G401 (cell line): ENCODE measurements at places on chromosomes 6 and 20.
A peak's percentile ranks its signal among the peaks of the same experiment; 100 is the strongest.

GRCh38 chr20:4664691-4665360 lies 56.9 kb upstream of the PRND start:
- no peak for DNase-seq

DNA sequence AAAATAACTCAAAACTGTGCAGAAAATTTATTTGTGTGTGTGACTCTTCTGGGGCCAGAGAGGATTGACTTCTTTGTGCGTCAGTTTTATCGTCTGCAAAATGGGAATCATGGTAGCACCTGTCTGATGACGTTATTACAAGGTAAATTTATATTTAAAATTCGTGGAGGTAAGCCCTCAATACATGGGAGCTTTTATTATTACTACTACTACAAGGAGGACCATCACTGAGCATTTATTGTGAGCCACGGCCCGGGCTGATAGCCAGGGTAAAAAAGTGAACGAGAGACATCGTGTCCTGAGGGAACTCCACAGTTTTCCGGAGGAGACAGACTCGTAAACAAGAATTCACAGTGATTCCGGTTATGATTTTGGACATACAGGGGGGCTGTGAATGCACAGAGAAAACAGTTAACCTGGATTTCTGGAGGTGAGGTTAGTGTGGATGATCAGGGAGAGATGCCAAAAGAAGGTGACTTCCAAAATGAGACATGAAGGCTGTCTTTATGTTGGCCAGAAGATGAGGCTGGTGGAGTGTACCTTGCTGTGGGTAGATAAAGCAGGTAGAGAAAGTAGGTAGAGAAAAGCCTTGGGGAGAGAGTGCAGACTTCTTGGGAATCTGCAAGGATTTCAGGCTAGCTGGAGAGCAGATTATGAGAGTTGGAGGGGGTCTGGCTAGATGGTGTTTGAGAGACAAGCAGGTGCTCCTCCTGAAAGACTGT lies 10.6 kb upstream of the SERINC3 start:
- peak; percentile 44 for DNase-seq

DNA sequence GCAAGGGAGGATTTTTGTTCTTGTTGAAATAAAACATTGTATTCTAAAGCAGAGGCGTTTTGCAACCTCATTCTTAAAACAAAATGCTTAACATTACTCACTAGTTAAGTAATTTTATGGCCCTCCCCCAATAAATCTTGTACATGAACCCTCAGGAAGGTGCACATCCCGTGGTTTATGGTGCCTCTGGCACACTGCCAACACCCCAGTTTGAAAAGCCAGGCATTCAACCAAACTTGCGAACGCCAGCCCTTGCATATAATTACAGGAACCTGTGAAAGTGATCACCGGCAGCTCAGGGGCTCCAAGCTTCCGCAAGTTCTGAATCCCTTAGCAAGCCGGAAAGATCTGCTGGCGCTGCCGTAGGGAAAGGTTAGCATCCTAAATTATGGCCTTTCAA lies 1109.0 kb upstream of the FLRT3 start:
- DNase-seq = no peak

GRCh38 chr6:3233321-3233720 lies 5.9 kb upstream of the TUBB2B start:
- peak; percentile 61 for DNase-seq

GRCh38 chr20:47213966-47214365 lies 142.5 kb downstream of the ZMYND8 start:
- DNase-seq = no peak

DNA sequence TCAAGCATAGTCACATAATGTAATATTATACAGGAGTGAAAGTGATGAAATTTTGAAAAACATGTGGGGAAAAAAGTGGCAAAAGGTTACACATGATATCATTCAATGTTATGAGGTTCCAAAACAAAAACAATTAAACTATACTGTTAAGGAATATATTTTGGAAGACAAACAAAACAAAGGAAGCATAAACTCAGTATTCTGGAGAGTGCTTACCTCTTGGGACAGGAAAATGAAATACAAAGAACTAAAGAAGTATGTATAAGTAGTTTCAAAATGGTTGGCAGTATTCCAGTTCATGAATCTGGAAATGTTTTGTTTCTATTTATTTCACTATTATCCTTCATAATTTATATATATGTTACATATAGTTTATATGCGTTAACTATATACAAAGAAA lies 213.5 kb downstream of the MOXD1 start:
- DNase-seq = no peak

DNA sequence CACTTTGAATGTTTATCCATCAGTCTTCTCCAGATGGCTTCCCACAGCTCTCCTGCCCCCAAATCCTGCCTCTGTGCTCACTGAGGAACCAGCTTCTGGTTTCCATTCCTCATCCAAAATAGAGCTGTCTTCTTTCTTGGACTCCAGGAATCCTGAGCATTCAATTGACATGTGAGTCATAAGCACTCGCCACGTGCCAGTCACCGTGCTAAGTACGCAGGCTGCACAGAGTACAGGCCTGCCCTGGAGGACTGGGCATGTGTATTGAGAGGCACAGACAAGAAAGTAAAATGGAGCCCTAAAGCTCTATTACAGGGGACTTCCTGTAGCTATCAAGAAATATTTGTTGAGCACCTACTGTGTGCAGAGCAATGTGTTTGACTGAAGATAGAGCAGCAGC lies 39.7 kb upstream of the LRFN2 start:
- no peak for DNase-seq

GRCh38 chr6:40504274-40504673 lies 82.9 kb downstream of the LRFN2 start:
- DNase-seq = no peak

DNA sequence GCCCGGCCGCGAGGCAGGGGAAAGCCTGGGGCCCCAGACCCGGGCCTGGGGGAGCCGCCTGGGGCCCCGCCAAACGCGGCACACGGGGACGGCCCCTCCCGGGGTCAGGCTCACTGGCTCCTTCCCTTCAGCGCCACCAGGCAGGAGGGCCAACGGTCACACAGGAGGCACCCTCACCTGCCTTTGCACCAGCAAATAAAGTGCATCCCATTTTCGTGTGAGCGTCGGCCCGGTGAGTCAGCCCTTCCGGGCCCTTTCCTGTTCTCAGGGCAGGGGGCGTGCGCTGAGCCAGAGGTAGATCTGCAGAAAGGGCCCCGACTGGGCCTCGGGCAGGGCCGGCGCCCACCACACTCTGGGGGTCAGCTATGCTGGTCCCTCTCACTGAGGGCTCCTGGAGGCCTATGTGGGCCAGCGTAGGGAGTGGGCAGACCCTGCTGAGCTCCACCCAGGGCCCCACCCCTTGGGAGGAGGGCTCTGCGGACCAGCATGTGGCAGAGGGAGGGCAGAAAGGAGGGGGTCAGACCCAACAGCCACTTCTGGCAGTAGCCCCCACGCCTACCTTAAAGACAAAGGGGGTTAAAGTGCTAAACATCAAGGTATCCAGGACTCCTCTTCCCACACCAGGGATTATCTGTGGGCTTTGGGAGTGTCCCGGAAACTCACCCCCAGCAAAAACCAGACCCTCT lies 931 bp upstream of the UCKL1 start:
- DNase-seq = no peak

DNA sequence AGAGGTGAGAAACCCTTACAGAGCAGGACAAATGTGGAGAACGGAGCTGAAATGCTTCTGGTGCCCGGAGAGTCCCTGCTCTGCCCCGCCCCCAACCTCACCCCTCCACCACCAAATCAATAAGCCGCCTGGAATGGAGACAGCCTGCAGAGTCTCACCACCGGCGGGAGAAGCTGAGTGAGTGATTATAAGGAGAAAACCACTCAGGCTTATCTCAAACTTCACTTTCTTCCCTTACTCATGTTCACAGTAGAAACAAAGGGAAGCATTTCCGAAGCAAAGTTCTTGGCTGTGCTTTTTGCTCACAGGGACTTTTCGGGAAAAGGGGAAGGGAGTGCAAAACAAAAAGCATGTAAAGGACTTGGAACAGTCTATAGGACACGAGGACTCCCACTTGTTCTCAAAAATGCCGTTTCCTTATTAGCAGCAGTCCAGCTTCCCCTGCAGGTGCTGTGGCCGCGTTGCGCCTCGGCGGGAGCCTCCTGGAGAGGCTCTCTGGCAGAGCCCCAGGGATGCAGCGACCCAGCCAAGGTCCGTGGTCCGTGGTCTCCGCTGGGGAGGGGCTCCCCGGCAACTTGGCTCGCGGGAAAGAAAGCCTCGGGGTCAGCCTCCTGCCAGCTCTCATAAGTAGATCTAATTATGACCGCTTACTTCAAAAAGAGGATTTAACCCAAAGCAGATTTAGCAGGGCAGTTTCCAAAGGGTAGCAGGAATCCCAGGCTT lies 64.8 kb upstream of the TMEM30A start:
- no peak for DNase-seq

GRCh38 chr20:46767127-46767761 lies 57.8 kb downstream of the SLC2A10 start:
- peak; percentile 2 for DNase-seq

- no peak for DNase-seq
Observed at GRCh38 chr6:36018339-36018738, 6.1 kb downstream of the SLC26A8 start.

GRCh38 chr6:18343741-18344140 lies 43.4 kb upstream of the RNF144B start:
- no peak for DNase-seq

- no peak for DNase-seq
Observed at GRCh38 chr6:144379356-144379755, 94.2 kb downstream of the UTRN start.

DNA sequence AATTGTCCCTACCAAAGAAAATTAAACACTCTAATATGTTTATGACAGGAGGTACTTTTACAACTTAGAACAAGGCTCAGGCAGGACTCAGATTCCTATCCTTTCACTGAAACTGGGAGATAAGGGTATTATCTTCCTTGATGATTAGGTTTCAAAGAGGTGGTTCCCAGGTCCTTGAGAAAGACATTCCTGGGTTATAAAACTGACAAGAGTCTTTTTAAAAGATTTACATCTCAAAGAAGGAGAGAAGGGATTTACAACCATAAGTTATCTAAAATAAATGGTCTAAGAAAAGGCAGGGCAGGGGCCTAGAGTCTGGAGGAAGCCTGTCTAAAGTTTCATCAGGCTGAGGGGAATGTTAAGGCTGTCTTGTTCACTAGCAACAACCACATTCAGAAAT lies 1492.5 kb downstream of the HACE1 start:
- DNase-seq = no peak

- no peak for DNase-seq
Observed at GRCh38 chr6:15364401-15365037, 118.7 kb downstream of the JARID2 start.

DNA sequence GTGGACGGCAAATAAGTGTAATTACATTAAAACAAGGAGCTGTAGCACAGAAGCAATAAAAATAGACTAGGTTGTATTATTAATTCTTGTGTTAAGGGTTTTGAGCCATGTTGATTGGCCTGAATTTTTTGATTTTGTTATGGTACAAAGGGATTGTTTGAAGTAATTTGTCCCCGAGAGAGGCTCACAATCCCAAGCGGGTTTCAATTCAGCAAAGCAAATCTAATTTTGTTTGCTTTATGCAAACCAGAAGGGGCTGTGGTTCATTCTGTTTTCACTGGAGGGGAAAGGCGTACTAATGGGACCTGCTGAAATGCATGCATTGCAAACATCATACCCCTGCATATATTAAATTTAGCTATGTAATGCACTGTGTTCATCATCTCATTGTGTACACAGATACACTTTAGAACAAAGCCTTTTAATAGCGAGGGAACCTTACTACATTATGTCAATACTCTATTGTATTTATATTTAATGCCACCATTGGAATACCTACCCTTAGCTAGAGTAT lies 379.5 kb upstream of the POU3F2 start:
- no peak for DNase-seq

GRCh38 chr20:43900496-43900895 lies 14.2 kb upstream of the TOX2 start:
- no peak for DNase-seq

GRCh38 chr6:163679753-163680152 lies 265.2 kb downstream of the QKI start:
- no peak for DNase-seq

- DNase-seq = no peak
Observed at GRCh38 chr6:285030-285771, 7.1 kb upstream of the DUSP22 start.

DNA sequence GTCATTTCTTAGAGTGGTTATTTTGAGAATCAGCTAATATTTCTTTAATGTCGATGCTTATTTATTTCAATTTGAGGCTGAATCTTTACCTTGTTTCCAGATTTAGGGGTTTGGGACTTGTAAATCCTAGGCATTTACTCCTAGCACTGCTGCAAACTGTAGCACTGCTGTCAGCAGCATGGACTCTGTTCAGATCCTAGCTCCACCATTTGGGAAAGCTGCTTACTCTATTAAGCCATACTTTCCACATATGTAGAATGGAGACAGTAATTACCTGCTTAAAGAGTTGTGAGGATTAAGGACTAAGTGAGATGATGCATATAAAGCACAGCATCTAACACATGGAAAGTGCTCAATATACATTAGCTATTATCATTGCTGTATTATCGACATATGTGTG lies 28.7 kb downstream of the TMEM242 start:
- no peak for DNase-seq

- no peak for DNase-seq
Observed at GRCh38 chr6:150652848-150653613, 53.3 kb downstream of the PLEKHG1 start.

- DNase-seq = no peak
Observed at GRCh38 chr20:10662151-10662550, 11.6 kb downstream of the JAG1 start.

DNA sequence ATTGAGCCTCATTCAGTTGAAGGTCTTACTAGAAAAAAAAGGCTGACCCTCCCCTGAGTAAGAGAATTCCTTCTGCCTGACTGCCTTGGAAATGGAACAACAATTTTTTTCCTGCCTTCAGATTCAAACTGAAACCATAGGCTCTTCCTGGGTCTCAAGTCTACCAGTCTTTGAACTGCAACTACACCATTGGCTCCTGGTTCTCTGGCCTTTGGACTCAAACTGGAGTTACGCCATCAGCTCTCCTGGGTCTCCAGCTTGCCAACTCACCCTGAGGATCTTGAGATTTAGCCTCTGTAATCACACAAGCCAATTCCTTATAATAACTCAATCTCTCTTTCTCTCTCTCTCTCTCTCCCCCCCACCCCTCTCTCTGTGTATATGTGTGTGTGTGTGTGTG lies 36.0 kb upstream of the SNX9 start:
- DNase-seq = no peak

DNA sequence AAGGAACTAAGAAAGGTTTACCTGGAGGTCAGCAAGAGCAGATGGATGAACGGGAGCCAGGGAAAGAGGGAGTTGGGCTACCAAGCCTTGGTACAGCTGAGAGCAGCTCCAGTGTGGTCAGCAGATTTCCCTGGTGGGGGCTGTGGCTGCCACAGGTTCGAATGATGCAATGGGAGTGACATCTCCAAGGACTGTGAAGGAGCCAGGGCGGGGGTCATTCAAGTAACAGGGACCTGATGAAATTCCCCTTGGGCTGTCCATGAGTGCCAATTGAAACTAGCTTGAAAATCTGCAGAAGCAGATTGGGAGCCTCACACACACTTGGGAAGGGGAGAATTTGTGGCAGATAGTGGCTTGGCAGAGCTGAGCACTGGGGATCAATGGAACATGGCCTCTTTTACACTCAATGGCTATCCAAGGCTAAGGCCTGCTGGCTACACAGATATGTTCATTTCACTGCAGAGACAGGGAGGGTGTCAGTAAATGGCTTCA lies 247.0 kb upstream of the ECI2 start:
- no peak for DNase-seq

GRCh38 chr6:144853603-144854002 lies 568.5 kb downstream of the UTRN start:
- no peak for DNase-seq
